Heart left ventricle (tissue), 16 donors: ENCODE measurements at places on chromosomes 6 and 20.
A peak's percentile ranks its signal among the peaks of the same experiment; 100 is the strongest.

GRCh38 chr6:1846611-1847010 lies 236.9 kb downstream of the FOXC1 start:
- H3K36me3 ChIP-seq = no peaks in the 10 kb centered on the region
- no peak overlapping the region for H3K4me3 ChIP-seq
- H3K27me3 ChIP-seq = no peaks in the 10 kb centered on the region
- H3K4me1 ChIP-seq = no peaks in the 10 kb centered on the region
- H3K27ac ChIP-seq = no peak overlapping the region

DNA sequence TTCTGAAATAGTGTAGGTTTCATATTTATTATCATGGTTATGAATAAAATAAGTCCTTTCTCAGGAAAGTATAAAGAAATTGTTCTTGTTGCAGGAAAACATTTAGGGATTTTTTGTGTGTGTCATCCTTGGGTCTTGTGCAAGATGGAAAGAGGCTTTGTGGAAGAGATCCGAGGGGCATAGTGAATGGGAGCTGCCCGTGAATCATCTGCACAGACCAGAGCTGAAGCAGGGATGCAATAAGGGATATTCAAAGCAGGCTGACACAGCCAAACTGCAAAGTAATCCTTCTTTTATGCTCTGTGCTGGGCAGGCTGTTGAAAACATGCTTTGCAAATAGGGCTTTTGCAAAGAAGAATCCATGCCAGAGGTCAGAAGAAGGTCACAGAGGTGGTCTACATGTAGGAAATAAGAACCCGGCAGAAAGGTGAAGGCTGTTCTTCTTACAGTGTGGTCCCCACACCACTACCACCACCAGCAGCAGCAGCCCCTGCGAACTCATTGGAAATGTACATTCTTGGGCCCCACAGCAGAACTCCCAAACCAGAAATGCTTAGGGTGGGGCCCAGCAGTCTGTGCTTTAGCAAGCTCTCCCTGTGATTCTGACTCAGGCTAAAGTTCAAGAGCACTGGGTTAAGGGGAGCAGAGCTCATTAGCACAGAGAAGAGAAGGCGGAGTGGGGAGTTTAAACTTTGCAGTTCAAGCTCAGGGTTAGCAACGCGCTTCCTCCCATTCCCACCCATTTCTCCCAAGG lies 237.6 kb downstream of the QKI start:
- no peak for DNase-seq
- no peaks in the 10 kb centered on the region for H3K27me3 ChIP-seq
- H3K4me1 ChIP-seq = no peaks in the 10 kb centered on the region
- H3K27ac ChIP-seq = no peak overlapping the region
- H3K36me3 ChIP-seq = no peaks in the 10 kb centered on the region
- no peak overlapping the region for H3K4me3 ChIP-seq

GRCh38 chr20:25250508-25250907 lies 2.6 kb downstream of the PYGB start:
- H3K4me3 ChIP-seq = peak overlapping the region; percentile 12
- peaks cover 8% of the 10 kb centered on the region for H3K36me3 ChIP-seq
- DNase-seq = no peak
- H3K4me1 ChIP-seq = peaks cover 62% of the 10 kb centered on the region

DNA sequence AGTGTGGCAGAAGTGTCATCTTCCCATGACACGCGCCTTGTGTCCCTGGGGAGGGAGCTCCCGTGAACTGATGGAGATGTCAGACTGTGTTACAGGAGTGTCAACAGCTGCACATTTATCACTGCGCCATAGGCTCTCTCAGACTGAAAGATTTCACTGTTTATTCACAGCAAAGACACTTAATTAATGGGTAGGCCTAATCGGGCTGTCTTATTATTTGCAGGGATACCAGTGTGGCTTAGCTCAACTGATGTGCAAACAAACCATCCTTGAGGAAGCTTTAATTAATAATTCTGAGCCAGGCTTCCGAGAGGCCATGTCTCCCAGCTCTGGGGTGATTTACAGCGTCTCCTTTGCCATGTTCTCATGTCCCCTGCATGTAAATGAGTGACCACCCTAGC lies 771.0 kb downstream of the QKI start:
- H3K36me3 ChIP-seq = no peaks in the 10 kb centered on the region
- H3K4me1 ChIP-seq = no peaks in the 10 kb centered on the region

DNA sequence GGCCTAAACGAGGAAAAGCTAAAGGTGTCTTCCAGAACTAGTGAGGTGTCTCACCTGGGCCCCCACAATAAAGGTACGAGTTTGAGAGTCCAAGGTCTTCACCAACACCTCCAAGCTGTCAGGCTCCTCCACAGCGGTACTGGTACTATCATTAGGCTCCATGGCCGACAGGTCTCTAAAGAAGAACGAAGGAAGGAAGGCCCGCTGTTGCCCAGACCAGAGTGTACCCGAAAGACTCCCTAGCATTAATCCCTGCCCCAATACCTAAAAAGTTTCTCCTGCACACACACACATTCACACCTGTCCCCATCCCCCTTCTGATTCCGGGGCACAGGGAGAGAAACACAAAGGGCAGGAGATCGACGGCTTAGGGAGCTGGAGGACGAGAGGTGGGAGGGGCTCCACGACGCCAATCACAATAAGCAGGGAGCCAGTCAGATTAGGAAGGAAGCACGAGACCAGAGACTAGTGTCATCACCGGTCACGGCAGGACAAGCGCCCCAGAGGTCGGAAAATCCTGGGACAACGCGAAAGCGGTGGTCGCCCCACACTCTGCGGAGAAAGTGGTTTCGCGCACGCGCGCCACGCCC lies 764 bp downstream of the BAG6 start:
- H3K4me1 ChIP-seq = peaks cover 23% of the 10 kb centered on the region
- H3K4me3 ChIP-seq = peak overlapping the region; percentile 83
- peak overlapping the region; percentile 99 for H3K27ac ChIP-seq
- no peaks in the 10 kb centered on the region for H3K27me3 ChIP-seq

- no peak overlapping the region for H3K4me3 ChIP-seq
- H3K36me3 ChIP-seq = no peaks in the 10 kb centered on the region
- no peaks in the 10 kb centered on the region for H3K4me1 ChIP-seq
- no peaks in the 10 kb centered on the region for H3K27me3 ChIP-seq
Observed at GRCh38 chr6:63418741-63419140, 99.0 kb upstream of the LGSN start.

GRCh38 chr6:53107091-53107490 lies 41.5 kb downstream of the GCM1 start:
- H3K36me3 ChIP-seq = peaks cover 22% of the 10 kb centered on the region
- H3K27ac ChIP-seq = no peak overlapping the region
- no peak overlapping the region for H3K4me3 ChIP-seq
- no peaks in the 10 kb centered on the region for H3K27me3 ChIP-seq
- H3K4me1 ChIP-seq = no peaks in the 10 kb centered on the region
- DNase-seq = no peak

DNA sequence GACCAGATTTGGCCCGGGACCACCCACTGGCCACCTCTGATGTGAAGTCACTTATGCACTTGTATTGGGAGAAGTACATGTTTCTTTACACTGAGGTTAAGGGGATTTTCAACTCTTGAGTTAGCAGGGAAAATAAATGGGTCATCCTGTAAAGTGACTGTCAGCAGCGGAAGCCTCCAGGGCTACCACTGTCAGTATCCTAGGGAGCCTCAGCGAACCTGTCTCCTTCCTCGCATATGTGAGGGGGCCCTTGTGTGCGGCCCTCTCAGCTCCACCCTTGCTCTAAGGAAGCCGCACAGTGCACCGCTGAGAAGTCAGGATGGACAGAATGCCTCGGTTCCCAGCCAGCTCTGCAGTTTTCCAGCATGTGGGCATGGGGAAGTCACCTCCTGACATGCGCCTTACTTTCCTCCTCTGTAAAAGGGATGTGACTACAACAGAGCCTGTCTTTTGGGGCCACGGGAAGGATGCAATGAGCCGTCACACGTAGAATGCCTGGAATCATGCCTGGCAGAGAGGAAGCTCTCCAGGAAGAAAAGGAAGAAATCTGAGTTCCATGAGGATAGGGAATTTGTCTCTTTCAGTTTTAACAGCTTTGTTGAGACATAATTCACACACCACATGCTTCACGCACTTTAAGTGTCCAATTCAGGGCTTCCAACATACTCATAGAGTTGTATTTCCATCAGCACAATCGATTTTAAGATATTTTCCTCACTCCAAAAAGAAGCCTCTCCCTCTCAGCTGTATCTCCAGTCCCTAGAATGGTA lies 115.4 kb downstream of the SYCP2 start:
- no peaks in the 10 kb centered on the region for H3K36me3 ChIP-seq
- no peak overlapping the region for H3K4me3 ChIP-seq
- DNase-seq = no peak
- H3K27me3 ChIP-seq = no peaks in the 10 kb centered on the region
- H3K27ac ChIP-seq = no peak overlapping the region
- H3K4me1 ChIP-seq = peaks cover 7% of the 10 kb centered on the region

GRCh38 chr20:18414140-18414539 lies 52.7 kb downstream of the DZANK1 start:
- H3K4me3 ChIP-seq = no peak overlapping the region
- H3K27me3 ChIP-seq = no peaks in the 10 kb centered on the region
- peaks cover 4% of the 10 kb centered on the region for H3K4me1 ChIP-seq

- H3K27ac ChIP-seq = no peak overlapping the region
- H3K4me1 ChIP-seq = no peaks in the 10 kb centered on the region
- H3K4me3 ChIP-seq = no peak overlapping the region
- no peak for DNase-seq
Observed at GRCh38 chr6:134352786-134353480, 35.0 kb upstream of the SGK1 start.

GRCh38 chr6:150126641-150127291 lies 16.1 kb upstream of the PPP1R14C start:
- H3K4me3 ChIP-seq = no peak overlapping the region
- no peaks in the 10 kb centered on the region for H3K36me3 ChIP-seq
- DNase-seq = no peak

DNA sequence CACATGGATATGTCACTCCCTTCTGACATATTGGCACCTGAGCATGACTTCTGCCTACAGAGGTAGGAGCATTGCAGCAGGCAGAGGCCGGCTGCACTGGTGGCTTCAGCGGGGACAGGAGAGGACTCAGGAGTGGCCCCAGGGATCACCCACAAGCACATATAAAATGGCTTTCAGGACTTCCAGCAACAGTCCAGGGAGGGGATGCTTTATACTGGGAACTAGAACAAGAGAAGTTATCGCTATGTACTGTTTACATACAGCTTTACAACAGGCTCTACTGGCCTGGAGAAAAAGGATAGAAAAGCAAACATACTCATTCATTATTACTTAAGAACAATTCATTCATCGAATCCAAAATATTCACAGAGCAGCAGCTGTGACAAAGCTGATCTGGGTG lies 337.8 kb downstream of the THBS2 start:
- H3K36me3 ChIP-seq = no peaks in the 10 kb centered on the region
- H3K27me3 ChIP-seq = no peaks in the 10 kb centered on the region
- no peak overlapping the region for H3K4me3 ChIP-seq
- no peak overlapping the region for H3K27ac ChIP-seq
- no peak for DNase-seq
- no peaks in the 10 kb centered on the region for H3K4me1 ChIP-seq

DNA sequence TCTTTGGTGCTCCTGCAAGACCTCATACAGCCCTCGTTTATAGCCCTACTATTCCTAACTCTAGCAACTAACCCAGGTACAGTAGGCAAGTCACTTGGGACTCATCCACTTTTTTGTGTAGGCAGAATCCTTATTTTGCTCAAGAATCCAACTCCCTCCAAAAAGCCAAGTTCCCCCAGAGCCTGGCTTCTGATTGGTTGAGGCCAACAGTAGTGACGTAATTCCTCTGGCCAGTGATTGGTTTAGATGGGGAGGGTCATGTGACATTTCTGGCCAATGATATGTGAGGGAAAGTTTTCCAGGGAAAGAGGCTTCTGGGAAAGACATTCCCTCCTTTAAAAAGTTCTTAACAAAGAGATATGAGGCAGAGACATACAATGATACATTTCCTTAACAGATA lies 32.1 kb downstream of the KIAA1755 start:
- peaks cover 5% of the 10 kb centered on the region for H3K36me3 ChIP-seq
- no peak overlapping the region for H3K27ac ChIP-seq
- no peaks in the 10 kb centered on the region for H3K4me1 ChIP-seq
- no peaks in the 10 kb centered on the region for H3K27me3 ChIP-seq
- H3K4me3 ChIP-seq = no peak overlapping the region

- no peaks in the 10 kb centered on the region for H3K36me3 ChIP-seq
- DNase-seq = no peak
Observed at GRCh38 chr20:43941476-43942200, 27.0 kb downstream of the TOX2 start.

GRCh38 chr20:62062661-62063314 lies 2.9 kb downstream of the TAF4 start:
- H3K27ac ChIP-seq = no peak overlapping the region
- no peaks in the 10 kb centered on the region for H3K27me3 ChIP-seq
- no peaks in the 10 kb centered on the region for H3K36me3 ChIP-seq
- H3K4me1 ChIP-seq = peaks cover 21% of the 10 kb centered on the region

GRCh38 chr6:42726026-42726425 lies 3.6 kb upstream of the PRPH2 start:
- H3K27ac ChIP-seq = peak overlapping the region; percentile 89
- no peak for DNase-seq
- H3K4me1 ChIP-seq = peaks cover 7% of the 10 kb centered on the region
- peaks cover 3% of the 10 kb centered on the region for H3K36me3 ChIP-seq
- no peak overlapping the region for H3K4me3 ChIP-seq
- no peaks in the 10 kb centered on the region for H3K27me3 ChIP-seq

DNA sequence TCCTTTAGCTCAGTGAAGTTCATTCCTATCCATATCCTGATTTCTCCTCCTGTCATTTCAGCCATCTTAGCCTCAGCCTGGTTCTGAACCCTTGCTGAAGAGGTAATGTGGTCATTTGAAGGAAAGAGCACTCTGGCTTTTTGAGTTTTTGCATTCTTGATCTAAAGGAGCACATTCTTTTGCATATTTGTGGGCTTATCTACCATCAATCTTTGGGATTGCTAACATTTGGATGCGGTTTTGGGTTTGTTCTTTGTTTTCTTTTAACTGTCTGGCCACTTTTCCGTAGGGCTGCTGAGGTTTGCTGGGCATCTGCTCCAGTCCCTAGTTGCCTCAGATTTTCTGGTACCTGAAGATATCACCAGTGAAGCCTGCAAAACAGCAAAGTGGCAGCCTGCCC lies 238.3 kb downstream of the EPM2A start:
- H3K4me3 ChIP-seq = no peak overlapping the region
- no peak for DNase-seq
- H3K27me3 ChIP-seq = no peaks in the 10 kb centered on the region
- no peaks in the 10 kb centered on the region for H3K4me1 ChIP-seq

GRCh38 chr6:84770521-84770920 lies 6.1 kb upstream of the TBX18 start:
- DNase-seq = no peak
- no peaks in the 10 kb centered on the region for H3K36me3 ChIP-seq
- H3K27me3 ChIP-seq = peaks cover 80% of the 10 kb centered on the region
- H3K4me3 ChIP-seq = no peak overlapping the region
